Bronchus fibroblast of lung (primary cell): ENCODE measurements at places on chromosomes 4 and X. TPM values are rescaled to one million over a fixed set of nuclear protein-coding genes. Genes with fewer than 3 reads are reported as not detected.

The VBP1 gene
- total RNA-seq = 48.8 and 58.5 TPM in 2 replicates

The FRMPD4 gene
- 0.30 and 0.50 TPM in 2 replicates for total RNA-seq

The CNGA2 gene
- not detected in 2 replicates for total RNA-seq

The CLNK gene
- total RNA-seq = not detected in 2 replicates

The RNF150 gene
- 0.74 and 1.0 TPM in 2 replicates for total RNA-seq

The MAPK10 gene
- total RNA-seq = 2.5 and 4.0 TPM in 2 replicates

The MAOB gene
- total RNA-seq = under 0.01 and 0.17 TPM in 2 replicates

The ATP1B4 gene
- not detected in 2 replicates for total RNA-seq

The TEX13B gene
- not detected in 2 replicates for total RNA-seq

The MSL3 gene
- total RNA-seq = 19.3 and 20.5 TPM in 2 replicates

The HS3ST1 gene
- not detected in 2 replicates for total RNA-seq

The AKAP4 gene
- not detected in 2 replicates for total RNA-seq

The CHRDL1 gene
- total RNA-seq = 0.45 and 0.67 TPM in 2 replicates
